Fibroblast of mammary gland (primary cell): ENCODE measurements at places on chromosomes 2 and 18.

- peak; percentile 18 for DNase-seq
These were observed 759.5 kb downstream of the RNF144A start for GRCh38 chr2:7676714-7677113.

DNA sequence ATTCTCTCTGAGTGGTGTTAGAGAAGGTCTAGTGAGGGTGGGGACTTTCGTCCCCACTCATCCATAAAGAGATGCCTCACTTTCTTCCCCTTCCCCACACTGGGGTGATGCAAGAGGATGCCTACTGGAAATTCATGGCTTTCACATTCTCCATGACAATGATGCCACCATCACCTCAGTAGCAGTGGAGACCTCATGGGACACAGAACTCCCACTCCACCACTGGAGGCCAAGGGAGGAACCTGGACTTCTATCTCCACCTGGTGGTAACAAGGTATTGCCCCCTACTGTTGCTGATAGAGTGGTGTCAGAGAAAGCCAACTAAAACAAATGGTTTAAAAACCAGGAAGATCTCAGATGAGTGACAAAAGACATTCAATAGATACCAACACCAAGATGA, 110.9 kb downstream of the INHBB start:
- no peak for DNase-seq

DNA sequence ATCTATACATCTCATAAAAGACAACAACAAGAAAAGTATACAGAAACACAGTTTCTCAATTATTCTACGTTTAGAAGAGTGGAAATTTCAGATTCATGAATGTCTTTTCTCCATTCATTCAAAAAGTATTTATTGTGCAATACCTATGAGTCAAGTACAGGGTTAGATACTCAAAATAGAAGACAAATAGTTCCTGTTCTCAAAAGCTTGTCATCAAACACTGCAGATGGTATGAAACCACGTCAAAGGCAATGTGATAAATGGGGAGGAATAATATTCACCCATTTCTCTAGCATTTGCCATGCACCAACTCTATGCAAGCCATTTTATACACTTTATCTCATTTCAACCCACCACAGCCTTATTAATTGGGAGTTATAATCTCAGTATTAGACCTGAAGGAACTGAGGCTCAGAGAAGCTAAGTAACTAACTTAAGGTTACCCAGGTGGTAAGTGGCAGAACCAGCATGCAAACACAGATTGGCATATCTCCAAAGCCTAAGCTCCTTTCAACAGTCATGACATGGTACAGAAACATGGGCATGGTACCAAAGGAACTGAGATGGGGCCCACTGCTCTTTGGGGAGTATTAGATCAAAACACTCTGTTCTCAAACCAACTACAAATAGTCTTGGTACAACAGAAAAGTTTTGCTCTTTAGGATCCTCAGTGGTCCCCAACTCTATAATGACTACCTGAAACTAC, 67.2 kb upstream of the NPAS2 start:
- DNase-seq, result peak; percentile 95

DNA sequence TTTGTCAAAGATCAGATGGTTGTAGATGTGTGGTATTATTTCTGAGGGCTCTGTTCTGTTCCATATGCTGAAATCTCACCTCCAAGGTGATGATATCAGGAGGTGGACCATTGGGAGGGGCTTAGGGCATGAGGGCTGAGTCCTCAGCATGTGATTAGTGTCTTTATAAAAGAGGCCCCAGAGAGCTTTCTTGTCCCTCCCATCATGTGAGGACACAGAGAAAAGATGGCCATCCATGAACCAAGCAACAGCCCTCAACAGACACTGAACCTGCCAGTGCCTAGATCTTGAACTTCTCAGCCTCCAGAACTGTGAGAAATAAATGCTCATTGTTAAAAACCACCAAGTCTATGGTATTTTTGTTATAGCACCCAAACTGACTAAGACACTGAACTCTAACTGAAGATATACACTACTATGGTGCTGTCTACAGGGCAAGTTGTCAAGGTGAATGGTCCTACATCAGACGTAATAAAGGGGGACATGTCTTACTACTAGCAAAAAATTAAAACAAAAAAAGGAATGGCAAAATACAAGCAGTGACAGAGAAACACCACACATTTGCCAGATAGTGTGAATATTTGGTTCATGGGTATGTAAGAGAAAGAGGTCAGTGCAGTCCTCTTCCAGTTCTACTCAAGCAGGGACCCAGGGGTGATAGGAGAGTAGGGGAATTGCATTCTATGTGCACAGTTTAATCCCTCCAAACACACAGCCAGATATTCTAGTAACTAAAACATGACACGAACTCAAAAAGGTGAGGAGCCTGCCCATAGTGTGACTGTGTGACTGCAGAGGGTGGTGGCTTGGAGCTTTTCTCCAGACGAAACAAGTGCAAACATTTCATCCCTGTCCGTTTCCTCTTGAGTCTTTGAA, 164.4 kb upstream of the MYCN start:
- DNase-seq, result no peak

GRCh38 chr2:64612575-64613195, 41.0 kb downstream of the SERTAD2 start:
- DNase-seq, result no peak

DNA sequence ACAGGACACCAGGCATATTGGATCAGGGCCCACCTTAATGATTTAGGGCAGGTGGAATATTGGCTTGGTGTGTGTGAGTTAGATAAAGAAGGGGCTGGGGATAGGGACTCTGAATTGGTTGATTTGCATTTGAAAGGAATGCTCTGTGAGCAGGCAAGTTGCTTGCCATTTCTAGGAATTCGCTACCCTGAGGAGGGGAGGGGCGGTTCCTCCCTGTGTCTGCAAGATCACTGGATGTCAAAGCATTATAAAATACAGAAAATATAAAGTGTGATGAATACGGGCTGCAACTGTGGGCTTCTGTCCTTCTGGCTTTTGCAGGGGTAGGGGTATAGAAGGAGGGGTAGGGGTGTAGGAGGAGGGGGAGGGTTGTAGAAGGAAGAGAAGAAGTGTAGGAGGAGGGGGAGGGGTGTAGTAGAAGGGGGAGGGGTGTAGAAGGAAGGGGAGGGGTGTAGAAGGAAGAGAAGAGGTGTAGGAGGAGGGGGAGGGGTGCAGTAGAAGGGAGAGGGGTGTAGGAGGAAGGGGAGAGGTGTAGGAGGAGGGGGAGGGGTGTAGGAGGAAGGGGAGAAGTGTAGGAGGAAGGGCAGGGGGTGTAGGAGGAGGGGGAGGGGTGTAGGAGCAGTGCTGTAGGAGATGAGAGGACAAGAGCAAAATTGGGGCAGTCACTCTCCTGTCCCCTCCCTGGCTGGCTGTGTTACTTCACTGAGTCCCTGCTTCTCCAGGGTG, 238.0 kb upstream of the COPS8 start:
- no peak for DNase-seq

- peak; percentile 3 for DNase-seq
These were observed 376 bp downstream of the NDUFA10 start for GRCh38 chr2:240024766-240025165.

GRCh38 chr18:25453556-25454269, 101.7 kb upstream of the ZNF521 start:
- DNase-seq, result peak; percentile 69

GRCh38 chr2:52097071-52097470, 1065.1 kb upstream of the NRXN1 start:
- DNase-seq, result no peak

DNA sequence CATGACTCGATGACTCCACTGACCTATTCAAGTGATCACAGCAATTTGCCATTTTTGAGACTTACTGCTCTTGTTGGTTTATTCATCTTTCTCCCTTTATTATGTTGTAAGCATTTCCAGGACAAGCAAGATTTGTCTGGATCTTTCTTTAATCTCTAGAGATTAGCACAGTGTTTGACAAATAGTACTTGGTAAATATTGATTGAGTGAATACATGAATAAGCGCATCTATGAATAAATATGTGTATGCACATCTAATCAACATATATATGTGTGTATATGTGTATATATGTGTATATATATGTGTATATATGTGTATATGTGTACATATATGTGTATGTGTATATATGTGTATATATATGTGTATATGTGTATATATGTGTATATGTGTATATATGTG, 7.3 kb downstream of the TMX3 start:
- no peak for DNase-seq

DNA sequence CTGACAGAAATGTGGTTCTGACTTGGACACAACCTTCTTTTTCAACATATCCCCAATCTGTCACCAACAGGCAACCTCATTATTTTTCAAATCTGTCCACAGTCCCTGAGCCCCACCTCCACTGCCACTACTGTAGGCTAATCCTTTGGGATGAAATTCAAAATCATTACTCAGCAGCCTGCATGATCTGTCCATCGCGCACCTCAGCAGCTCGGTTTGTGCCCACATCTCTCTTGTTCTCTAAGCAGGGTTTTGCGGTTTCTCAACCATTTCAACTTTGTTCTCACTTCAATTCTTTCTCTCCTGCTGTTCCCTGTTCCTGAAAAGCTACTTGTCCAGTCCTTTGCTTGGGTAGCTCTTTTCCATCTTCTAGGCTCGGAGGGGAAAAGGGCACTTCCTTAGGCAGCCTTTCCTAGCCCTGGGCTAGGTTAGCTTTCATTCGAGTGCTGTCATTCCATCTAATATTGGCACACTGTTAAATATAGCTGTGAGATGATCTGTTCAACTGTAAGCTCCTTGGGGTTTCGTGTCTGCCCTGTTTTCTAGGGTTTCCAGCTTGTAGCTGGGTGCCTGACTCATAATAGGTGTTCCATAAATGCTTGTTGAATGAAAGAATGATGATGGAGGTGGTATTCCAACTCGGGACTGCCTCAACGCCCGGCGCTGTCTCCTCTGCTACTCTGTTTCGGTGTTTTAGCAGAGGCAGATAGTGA, 653 bp upstream of the ANKAR start:
- peak; percentile 40 for DNase-seq

DNA sequence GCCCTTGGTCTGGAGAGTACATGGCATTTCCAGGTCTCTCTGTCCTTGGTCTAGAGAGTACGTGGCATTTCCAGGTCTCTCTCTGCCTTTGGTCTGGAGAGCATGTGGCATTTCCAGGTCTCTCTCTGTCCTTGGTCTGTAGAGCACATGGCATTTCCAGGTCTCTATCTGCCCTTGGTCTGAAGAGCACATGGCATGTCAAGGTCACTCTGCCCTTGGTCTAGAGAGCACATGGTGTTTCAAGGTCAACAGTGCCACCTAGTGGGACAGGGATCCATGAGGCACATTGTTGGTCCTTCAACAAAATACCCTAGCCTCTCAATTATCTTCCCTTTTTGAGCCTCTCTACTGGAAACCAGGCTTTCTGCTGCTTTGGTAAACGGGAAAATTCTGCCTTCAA, 250.2 kb downstream of the OTX1 start:
- DNase-seq, result peak; percentile 3

DNA sequence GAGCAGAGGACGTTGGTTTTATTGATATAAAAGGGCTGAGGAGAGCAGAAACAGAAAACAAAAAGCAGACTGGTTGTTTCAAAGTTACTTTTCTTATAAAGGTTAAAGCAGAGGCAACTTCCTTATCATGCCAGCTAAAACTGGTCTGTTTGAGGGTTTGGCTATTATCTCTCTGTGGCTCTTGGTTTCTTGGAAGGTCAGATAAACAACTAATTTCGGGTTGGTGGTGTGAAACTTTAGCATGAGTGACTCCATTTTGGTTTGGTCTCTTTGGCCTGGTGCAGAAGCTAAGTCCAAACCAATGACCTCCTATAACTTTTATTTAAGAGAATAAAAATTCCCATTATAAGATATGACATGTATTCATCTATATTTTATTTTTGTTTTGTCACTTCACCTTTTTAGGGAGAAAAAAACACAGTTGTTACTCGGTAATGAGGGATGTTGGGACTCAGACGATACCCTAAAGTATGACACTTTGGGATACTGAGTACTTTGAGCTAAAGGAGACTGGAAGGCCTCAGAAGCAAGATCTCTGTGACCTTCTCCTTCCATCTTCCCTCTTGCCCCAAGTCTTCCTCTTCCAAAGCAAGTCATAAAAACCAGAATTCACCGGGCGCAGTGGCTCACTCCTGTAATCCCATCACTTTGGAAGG, 23.3 kb downstream of the TNFAIP6 start:
- DNase-seq, result no peak

DNA sequence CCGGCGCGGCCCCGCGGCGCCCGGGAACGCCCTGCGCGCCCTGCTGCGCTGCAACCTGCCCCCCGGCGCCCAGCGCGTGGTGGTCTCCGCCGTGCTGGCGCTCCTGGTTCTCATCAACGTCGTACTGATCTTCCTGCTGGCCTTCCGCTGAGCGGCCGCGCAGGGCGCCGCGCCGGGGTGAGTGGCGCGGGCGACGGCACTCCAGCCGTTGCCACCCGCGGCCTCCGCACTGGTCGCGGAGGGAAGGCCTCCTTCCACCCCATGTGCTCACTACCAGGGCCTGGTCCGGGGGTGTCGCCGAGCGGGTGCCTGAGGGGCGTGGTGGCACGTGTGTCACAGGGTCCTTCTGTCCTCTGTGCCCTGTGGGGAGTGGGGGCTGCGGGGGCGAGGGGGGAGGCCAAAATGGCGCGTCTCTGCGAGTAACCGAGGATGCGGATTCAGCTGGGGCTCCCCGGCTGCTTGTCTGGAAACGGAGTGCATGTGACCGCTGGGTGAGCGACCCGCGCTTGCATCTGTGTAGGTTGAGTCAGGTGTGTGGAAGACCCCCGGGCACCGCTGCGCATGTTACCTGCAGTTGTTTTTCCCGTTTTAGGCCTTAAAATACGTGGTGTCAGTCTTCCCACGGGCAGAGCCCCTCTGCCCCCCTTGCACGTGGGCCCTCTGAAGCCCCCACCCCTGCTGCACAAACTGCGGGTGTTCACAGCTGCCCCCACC, 58.0 kb downstream of the FAM168B start:
- no peak for DNase-seq

GRCh38 chr2:41169744-41170143, 717.9 kb upstream of the SLC8A1 start:
- DNase-seq, result no peak
